Esophagus mucosa (tissue), 1 donor: ENCODE measurements at places on chromosomes 1 and 21. TPM values are rescaled to one million over a fixed set of nuclear protein-coding genes. Genes with fewer than 3 reads are reported as not detected.

- ATAC-seq = no peak
Observed at GRCh38 chr21:36807422-36807928, 108.6 kb downstream of the SIM2 start.

DNA sequence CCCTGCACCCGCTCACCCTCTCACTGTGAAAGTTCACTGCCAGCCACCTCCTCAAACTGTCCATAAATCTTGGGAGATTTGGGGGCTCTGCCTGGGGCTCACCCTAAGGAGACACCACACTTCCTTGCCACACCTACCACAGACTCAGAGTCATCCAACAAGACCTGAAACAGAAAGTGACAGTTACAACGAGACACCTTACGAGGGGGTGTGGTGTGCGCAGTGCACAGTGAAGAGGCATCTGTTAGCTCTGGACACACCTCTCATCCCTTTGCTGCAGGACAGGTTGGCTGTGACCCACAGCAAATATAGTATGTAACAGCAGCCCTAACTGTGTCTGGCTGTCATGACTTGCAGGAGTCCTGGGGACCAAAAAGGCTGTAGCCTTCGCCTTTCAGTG, 190.2 kb downstream of the NR5A2 start:
- peak; percentile 26 for ATAC-seq

GRCh38 chr1:4733446-4734177, 79.2 kb downstream of the AJAP1 start:
- ATAC-seq = no peak

DNA sequence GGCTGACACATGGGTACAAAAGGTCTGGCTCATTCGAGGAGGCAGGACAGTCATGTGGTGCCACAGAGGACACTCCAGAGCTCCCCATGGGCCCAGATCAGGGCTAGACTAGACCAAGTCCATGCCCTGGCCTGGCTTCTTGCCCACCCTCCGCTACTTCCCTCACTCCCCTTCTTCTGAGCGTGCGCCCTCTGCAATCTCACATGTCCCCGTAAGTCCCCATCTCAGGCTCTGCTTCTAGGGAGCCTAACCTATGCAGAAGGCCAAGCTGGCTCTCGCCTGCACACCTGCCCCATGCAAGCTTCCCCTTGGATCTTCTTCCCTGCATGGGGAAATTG, 553.6 kb downstream of the PTPRU start:
- ATAC-seq = no peak

GRCh38 chr1:205013683-205014367, 29.2 kb upstream of the CNTN2 start:
- peak; percentile 49 for ATAC-seq

- ATAC-seq = peak; percentile 61
Observed at GRCh38 chr1:22889213-22889827, 83.3 kb downstream of the LACTBL1 start.

DNA sequence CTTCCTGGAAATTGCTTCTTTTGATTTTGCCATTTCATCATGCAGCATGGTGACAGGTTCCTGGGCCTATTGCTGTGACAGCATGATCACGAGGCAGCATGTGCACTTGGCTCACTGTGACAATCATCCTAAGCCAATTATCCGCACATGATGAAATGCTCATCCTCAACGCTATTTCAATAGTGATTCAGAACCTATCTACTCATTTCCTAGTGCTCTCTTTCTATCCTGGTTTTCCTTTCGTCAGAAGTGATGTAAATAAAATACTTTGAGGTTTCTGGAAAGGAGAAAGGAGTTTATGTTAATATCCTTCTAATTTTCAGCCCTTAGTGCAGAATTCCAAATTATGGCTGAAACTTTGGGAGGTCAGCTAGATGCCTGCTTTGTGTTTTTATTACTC, 110.6 kb upstream of the ADAMTS5 start:
- ATAC-seq = no peak

DNA sequence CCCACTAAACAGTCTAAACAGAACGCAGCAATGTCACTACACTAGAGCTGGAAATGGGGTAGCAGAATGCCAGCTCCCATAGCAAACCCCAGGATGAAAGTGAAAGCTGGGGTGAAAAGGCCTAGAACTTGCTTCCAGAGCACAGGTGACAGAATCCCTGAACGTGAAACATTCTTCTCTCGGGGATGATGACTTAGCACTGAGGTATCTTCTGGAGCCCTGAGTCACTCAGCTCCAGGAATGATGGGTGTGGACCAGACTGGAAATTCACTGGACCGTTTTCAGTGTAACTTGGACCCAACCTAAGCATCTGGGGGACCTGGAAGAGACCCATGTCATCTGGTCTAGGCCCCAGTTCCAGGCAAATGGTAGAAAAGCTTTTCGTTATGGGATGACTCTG, 108.9 kb downstream of the CDC7 start:
- ATAC-seq = no peak

GRCh38 chr1:119893238-119893791, 3.0 kb downstream of the ADAM30 start:
- ATAC-seq = no peak

DNA sequence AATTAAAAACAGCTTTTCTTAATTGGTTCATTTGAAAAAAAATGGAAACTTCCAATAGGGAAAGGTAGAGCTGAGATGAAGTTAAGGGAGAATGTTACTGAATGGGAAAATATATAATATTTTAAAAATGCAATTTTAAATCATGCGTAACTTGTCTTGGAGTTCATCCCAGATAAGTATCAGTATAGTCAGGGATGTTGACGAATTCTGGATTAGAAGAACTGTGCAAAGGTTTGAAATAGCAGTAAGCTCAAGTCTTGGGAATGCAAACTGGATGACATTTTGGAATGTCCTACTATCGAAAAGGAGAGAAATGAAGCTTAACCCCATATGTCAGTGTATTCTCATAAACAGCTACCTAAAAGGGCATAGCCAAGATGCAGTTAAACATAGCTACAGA, 4.0 kb upstream of the ST6GALNAC3 start:
- no peak for ATAC-seq

DNA sequence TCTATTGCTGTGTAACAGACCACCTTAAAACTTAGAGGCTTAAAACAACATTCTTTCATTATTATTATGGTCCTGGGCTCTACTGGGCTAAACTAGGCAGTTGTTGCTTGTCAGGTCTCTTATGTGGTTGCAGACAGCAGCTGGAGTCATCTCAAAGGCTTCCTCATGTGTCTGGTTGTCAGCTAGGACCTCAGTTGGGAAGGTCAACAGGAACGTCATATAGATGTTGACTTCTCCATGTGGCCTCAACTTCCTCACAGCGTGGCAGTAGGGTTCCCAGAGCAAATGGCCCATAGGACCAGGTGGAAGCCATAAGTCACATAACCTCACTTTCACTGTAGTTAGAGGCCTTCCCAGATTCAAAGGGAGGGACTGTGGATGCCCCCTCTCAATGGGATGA, 15.4 kb upstream of the MEF2D start:
- ATAC-seq = no peak

GRCh38 chr1:26277719-26278118, 2.2 kb upstream of the SH3BGRL3 start:
- ATAC-seq = no peak

- no peak for ATAC-seq
Observed at GRCh38 chr1:100325415-100326324, 26.6 kb upstream of the CDC14A start.

GRCh38 chr1:174659823-174660222, 212.1 kb downstream of the GPR52 start:
- peak; percentile 98 for ATAC-seq

DNA sequence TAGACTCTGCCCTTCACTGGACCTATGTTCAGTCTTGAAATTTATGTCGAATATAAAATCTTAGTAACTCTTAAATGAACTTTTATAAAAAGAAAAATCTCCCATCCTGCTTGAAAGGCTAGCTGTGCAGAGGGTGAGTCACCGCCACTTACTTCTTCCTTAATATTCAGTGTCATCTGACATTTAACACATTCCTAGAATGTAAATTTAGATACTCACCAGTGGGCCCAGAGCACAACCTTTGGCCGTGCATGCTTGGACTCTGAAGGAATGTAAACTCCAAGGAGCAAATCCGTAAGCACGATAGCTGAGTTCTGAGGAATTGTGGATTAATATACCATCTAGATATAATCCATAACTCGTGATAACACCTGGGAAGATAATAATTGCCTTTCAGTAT, 403.3 kb downstream of the KCTD3 start:
- ATAC-seq = no peak

- ATAC-seq = no peak
Observed at GRCh38 chr1:119818181-119818580, 6.9 kb upstream of the REG4 start.

DNA sequence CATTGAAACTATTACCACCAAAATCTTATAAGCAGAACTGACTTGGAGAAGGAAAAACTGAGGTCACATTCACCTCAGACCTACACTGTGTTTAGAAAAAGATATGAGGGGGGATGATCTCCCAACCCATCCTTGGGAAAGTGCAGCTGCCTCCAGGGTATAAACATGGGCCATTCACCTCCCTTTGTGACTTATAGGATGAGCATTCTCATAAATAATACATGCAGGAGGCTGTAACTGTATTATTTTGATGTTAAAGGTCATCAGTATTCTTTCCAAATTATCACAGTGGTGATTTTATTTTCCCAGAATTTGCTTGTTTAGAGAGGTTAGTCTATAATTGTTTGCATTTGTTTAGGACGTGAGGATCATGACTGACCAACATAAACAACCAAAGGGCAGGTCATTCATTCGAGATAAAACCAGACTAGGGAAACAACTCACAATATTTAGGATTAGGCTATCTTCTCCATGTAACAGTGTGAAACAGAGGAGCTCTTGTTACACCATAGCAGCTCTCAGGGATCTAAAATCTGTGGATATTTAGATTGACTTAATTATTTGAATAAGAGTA, 109.2 kb upstream of the NR5A2 start:
- no peak for ATAC-seq

- no peak for ATAC-seq
Observed at GRCh38 chr1:21550866-21551475, 41.7 kb downstream of the ALPL start.

GRCh38 chr21:33403786-33404585, 773 bp downstream of the IFNGR2 start:
- ATAC-seq = peak; percentile 26

GRCh38 chr1:106223213-106223612, 833.3 kb upstream of the PRMT6 start:
- no peak for ATAC-seq

GRCh38 chr1:207789792-207790787, 38.2 kb downstream of the CD46 start:
- no peak for ATAC-seq

DNA sequence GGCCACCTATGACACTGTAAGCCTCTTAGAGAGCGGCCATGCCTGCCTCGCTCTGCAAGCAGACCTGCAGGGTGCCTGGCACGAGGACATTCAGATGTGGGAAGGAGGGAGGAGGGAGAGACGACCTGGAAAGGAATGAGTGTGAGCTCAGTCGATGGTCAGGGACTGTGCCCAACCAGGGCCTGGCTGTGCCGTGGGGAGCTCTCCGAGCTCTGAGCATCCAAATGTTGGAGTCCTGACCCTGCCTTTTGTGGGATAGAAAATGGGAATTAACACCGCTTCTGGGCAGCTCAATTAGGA, 7.3 kb downstream of the CSTB start:
- peak; percentile 0 for ATAC-seq

- ATAC-seq = no peak
Observed at GRCh38 chr1:109484519-109484975, 842 bp downstream of the ATXN7L2 start.

DNA sequence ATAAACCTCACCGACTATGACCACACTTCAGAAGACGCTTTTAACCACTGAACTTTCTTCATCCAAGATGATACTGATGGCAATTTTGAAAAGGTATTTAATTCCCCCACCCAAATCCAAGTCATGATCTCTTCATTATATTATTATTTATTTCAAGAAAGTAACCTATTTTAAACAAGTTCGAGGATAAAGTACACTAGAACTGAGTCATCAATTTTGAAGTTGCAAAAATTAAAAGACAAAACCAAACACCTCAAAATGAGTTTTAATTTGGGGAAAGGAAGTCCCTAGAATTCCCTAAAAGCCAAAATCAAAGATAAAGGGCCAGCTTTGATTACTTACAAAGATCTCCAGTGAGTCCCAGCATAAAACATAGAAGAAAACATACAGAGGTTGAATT, 55.4 kb upstream of the RAP1GAP start:
- no peak for ATAC-seq

- no peak for ATAC-seq
Observed at GRCh38 chr1:183652107-183652506, 1.0 kb downstream of the APOBEC4 start.

- ATAC-seq = no peak
Observed at GRCh38 chr1:51784997-51785421, 93.5 kb downstream of the NRDC start.

DNA sequence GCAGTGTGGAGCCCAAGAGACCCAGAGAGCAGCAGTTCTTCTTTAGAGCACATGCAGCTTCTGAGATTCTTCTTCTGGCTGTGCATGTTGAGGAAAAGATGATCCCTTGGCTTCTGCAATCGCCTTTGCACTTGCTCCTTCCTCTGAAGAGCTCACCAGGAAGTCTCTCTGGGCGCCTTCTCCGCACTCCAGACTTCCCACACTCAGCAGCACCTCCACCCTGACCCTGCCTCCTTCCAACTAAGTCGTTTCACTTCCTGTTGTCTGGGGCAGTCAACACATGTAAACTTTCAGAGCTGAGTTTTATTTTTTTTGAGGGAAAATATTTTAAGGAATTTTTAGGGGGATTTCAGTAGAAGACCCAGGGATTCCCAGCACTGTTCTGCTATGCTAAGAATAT, 73.4 kb upstream of the F3 start:
- no peak for ATAC-seq

DNA sequence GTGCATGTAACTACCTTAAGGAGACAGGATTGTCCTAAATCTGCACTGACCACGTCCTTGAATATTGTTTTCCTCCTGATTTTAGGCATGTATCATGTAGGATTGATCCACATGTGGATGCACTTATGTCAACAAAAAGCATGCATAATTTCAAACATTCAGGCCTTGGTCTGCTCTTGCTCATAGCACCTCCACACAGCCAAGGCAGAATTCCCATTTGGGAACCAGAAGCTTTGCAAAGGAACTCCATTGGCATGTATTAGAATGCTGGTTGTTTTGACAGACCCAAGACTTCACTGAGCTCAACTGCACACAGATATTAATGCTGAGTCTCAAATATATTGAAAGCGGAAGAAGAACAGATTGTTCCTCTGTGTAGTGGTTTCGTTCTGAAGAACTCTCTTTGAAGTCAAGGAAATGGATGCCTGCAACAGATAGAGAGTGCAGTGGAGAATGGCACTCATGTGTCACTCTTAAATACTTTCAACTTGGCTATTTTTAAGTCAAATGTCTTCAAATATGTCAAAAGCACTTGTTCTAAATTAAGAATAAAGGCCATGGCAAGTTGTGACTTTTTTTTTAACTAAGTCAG, 387.6 kb downstream of the LTN1 start:
- peak; percentile 55 for ATAC-seq

The REN gene
- total RNA-seq = not detected

The SLC39A1 gene
- 42.3 TPM for total RNA-seq

The F5 gene
- 0.20 TPM for total RNA-seq

The MAP10 gene
- total RNA-seq = 0.72 TPM

The OR10T2 gene
- total RNA-seq = not detected

The CYP4Z1 gene
- total RNA-seq = 0.72 TPM

The HAPLN2 gene
- total RNA-seq = not detected

The A3GALT2 gene
- total RNA-seq = not detected

The RNU1-2 gene
- total RNA-seq = 6,387 TPM

The SPRR2G gene
- 0.68 TPM for total RNA-seq

The MCOLN2 gene
- 0.52 TPM for total RNA-seq

The ACTN2 gene
- 0.24 TPM for total RNA-seq

The PLPPR4 gene
- total RNA-seq = 0.20 TPM

The RASAL2 gene
- total RNA-seq = 19.2 TPM

The TMPRSS2 gene
- 41.6 TPM for total RNA-seq

The LRIG2 gene
- total RNA-seq = 8.1 TPM

The CACNA1E gene
- total RNA-seq = 0.04 TPM

The FTCD gene
- total RNA-seq = 0.36 TPM

The TTC24 gene
- total RNA-seq = not detected

The FAM110D gene
- 0.68 TPM for total RNA-seq
